Esophagus squamous epithelium (tissue), 5 donors: ENCODE measurements at places on chromosomes 12 and 14.
A peak's percentile ranks its signal among the peaks of the same experiment; 100 is the strongest.

GRCh38 chr14:23831596-23831995 lies 122.0 kb upstream of the DHRS4 start:
- no peak overlapping the region for H3K27ac ChIP-seq
- no peaks in the 10 kb centered on the region for H3K36me3 ChIP-seq
- no peak for DNase-seq
- H3K4me1 ChIP-seq = no peaks in the 10 kb centered on the region

DNA sequence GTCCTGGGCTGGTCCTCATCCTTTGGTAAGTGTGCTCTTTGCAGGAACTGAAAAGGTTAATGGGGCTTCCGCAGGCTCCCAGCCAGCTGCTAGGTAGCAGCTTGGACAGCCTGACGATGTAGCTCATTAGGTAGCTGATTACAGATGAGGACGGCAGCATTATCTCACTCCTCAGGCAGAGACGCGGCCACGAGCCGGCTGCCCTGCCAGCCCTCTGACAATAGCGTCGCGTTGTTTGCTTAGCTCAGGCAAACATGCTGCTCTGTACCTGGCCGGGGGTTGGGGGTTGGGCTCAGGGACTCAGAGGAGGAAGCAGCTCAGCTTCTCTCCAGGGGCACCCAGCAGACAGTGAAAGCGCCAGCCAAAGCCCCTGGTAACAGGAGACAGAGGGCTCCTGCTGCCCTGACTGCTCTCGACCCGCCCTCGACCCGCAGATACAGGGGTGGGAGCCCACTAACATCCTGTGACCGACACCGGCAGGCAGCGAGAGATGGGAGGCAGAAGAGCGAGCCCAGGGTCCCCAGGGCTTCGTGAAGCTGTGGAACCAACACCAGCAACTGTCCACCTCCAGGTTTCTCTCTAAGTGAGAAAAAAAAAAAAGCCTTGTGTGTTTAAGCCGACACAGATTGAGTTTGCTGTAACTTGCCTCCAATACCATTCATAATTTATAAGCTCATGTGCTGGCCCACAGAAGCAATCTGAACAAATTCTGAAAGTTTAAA lies 53.4 kb upstream of the DLK1 start:
- no peak for DNase-seq
- H3K27me3 ChIP-seq = no peaks in the 10 kb centered on the region
- H3K27ac ChIP-seq = no peak overlapping the region
- H3K36me3 ChIP-seq = no peaks in the 10 kb centered on the region
- peaks cover 21% of the 10 kb centered on the region for H3K4me1 ChIP-seq
- H3K4me3 ChIP-seq = no peak overlapping the region

GRCh38 chr12:57604454-57604991 lies at the start of gene DTX3:
DTX3 (plus strand) TSS chr12:57604824; CDS start chr12:57606518, 1,694 bp downstream.
- peaks cover 21% of the 10 kb centered on the region for H3K4me1 ChIP-seq

GRCh38 chr12:130686511-130686991 lies 29.5 kb downstream of the RIMBP2 start:
- H3K27me3 ChIP-seq = no peaks in the 10 kb centered on the region
- no peaks in the 10 kb centered on the region for H3K4me1 ChIP-seq
- H3K36me3 ChIP-seq = no peaks in the 10 kb centered on the region
- no peak overlapping the region for H3K27ac ChIP-seq
- DNase-seq = no peak

GRCh38 chr12:59620326-59620725 lies 24.5 kb downstream of the SLC16A7 start:
- H3K4me3 ChIP-seq = peak overlapping the region; percentile 7
- H3K27me3 ChIP-seq = no peaks in the 10 kb centered on the region
- no peak overlapping the region for H3K27ac ChIP-seq
- no peak for DNase-seq

- H3K4me1 ChIP-seq = no peaks in the 10 kb centered on the region
- H3K27me3 ChIP-seq = no peaks in the 10 kb centered on the region
- no peak overlapping the region for H3K4me3 ChIP-seq
- H3K27ac ChIP-seq = no peak overlapping the region
- no peak for DNase-seq
- H3K36me3 ChIP-seq = peaks cover 10% of the 10 kb centered on the region
These were observed 170.6 kb downstream of the TMTC2 start for GRCh38 chr12:82857276-82857675.

GRCh38 chr14:25349269-25349668 lies 299.3 kb upstream of the STXBP6 start:
- H3K27ac ChIP-seq = no peak overlapping the region
- no peaks in the 10 kb centered on the region for H3K4me1 ChIP-seq
- H3K36me3 ChIP-seq = no peaks in the 10 kb centered on the region
- DNase-seq = no peak
- no peaks in the 10 kb centered on the region for H3K27me3 ChIP-seq
- no peak overlapping the region for H3K4me3 ChIP-seq

- H3K27me3 ChIP-seq = no peaks in the 10 kb centered on the region
- no peak overlapping the region for H3K27ac ChIP-seq
- no peak for DNase-seq
- no peak overlapping the region for H3K4me3 ChIP-seq
- H3K36me3 ChIP-seq = no peaks in the 10 kb centered on the region
- peaks cover 20% of the 10 kb centered on the region for H3K4me1 ChIP-seq
These were observed 230.5 kb downstream of the AKAP6 start for GRCh38 chr14:32559590-32559989.

DNA sequence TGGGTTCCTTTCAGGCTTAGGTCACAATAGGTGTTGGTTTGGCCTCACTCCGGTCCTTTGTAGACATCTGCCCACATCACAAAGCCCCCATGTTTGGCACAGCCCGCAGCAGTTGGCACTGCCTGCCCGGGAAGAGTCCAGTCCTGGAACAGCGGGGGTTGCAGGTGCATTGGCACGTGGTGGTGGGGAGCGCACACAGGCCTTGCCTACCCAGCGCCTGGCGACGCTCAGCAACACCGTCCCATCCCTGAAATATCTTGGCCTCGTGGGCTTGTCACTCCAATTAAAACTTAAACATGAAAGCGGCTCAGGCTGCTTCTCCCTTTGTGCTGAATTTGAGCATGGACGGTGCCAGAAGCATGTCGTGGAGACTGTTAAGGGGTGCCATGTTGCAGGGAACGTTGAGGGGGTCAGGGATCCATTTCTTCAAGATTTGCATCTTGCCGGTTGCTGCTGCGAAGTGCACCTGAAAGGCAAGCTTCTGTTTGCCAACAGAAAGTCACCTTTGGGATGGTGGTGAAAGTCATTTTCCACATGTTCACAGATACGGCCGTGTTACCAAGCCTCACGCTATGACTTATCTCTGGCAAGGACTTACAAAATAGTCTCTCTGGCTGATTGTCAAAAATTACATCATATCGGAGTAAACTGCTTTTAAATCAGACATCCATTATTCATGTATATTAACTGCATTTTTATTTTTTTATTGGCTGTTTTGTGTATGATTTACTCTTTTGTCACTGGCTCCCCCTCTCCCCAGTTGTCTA lies 91.5 kb downstream of the FBXW8 start:
- H3K36me3 ChIP-seq = peaks cover 59% of the 10 kb centered on the region
- H3K4me3 ChIP-seq = no peak overlapping the region
- no peaks in the 10 kb centered on the region for H3K4me1 ChIP-seq
- no peak for DNase-seq
- no peaks in the 10 kb centered on the region for H3K27me3 ChIP-seq

- H3K27me3 ChIP-seq = no peaks in the 10 kb centered on the region
- no peak overlapping the region for H3K4me3 ChIP-seq
- H3K4me1 ChIP-seq = no peaks in the 10 kb centered on the region
- H3K36me3 ChIP-seq = no peaks in the 10 kb centered on the region
- DNase-seq = no peak
These were observed 54.9 kb upstream of the NUDT4 start for GRCh38 chr12:93322784-93323183.

GRCh38 chr14:100159094-100159864 lies at the start of gene DEGS2:
DEGS2 (minus strand) TSS chr14:100159645; CDS start chr14:100159587, 58 bp downstream.
- peaks cover 19% of the 10 kb centered on the region for H3K4me1 ChIP-seq
- DNase-seq = no peak
- H3K27me3 ChIP-seq = no peaks in the 10 kb centered on the region
- peak within 1 kb of the TSS; percentile 66 for H3K4me3 ChIP-seq

DNA sequence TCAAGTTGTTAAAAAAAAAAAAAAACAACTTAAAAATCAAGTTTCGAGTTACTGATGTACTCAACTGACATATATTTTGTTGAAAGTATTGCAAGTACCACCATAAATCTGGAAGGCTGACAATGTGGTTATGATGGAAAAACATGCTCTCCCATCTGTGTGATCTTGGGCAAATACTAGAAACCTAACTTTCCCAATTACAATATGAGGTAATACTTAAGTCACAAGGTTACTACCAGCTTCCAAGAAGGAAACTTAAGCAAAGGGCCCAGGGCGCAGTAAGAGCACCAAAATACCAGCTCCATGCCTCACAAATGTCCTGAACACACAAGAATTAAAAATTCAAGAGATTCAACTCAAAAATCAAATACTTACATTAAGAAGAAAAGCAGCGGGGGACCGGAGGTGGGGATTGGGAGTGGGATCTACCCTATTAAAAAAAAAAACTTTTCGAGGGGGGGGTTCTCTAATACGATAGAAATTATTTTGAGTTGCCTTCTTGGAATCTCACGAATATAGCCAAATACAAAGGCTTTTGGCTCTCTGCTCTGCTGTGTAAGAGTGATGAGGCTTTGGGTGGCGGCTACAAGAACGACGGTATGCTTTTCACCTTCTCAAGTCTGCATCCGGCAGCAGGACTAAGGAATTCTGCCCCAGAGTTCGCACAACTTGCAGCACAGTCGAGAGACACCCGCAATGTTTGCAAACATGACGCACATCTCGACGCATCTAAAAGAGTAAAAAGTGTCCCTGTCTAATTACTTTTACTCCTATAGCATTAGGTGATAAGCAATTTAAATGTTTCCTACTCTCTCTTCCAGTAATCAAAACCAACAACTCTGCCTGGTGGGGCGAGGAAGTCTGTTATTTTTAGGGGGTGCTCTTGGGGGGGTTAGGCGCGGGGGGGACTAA lies 1.1 kb downstream of the SAV1 start:
- H3K4me3 ChIP-seq = peak overlapping the region; percentile 81
- no peak for DNase-seq
- H3K4me1 ChIP-seq = no peaks in the 10 kb centered on the region
- peak overlapping the region; percentile 91 for H3K27ac ChIP-seq
- H3K27me3 ChIP-seq = no peaks in the 10 kb centered on the region
- H3K36me3 ChIP-seq = no peaks in the 10 kb centered on the region

- H3K27ac ChIP-seq = no peak overlapping the region
- H3K4me1 ChIP-seq = no peaks in the 10 kb centered on the region
- DNase-seq = no peak
- no peak overlapping the region for H3K4me3 ChIP-seq
These were observed 69.0 kb downstream of the WDR20 start for GRCh38 chr14:102208741-102209140.

- peaks cover 15% of the 10 kb centered on the region for H3K4me1 ChIP-seq
- H3K36me3 ChIP-seq = no peaks in the 10 kb centered on the region
- DNase-seq = no peak
These were observed 146.6 kb upstream of the PLEKHG7 start for GRCh38 chr12:92556141-92556540.

DNA sequence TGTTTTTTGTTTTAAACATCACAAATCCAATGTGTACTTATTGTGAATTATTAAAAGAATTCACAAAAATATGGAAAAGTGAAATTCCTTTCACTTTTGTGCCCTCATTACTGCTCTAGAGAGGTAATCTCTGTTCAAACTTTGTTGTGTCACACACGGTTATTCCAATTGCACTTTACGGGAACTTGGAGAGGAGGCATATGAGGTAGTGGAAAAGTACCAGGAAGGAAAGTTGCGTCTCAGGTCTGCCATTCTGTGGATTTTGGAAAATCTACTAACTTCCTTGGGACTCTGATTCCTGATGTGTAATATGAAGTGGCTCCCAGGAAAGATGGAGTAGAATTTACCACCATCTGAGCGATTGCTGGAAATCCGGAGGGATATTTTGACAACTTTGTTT lies 90.9 kb upstream of the DCN start:
- DNase-seq = no peak
- peak overlapping the region; percentile 68 for H3K27ac ChIP-seq
- no peaks in the 10 kb centered on the region for H3K36me3 ChIP-seq
- peaks cover 63% of the 10 kb centered on the region for H3K4me1 ChIP-seq

DNA sequence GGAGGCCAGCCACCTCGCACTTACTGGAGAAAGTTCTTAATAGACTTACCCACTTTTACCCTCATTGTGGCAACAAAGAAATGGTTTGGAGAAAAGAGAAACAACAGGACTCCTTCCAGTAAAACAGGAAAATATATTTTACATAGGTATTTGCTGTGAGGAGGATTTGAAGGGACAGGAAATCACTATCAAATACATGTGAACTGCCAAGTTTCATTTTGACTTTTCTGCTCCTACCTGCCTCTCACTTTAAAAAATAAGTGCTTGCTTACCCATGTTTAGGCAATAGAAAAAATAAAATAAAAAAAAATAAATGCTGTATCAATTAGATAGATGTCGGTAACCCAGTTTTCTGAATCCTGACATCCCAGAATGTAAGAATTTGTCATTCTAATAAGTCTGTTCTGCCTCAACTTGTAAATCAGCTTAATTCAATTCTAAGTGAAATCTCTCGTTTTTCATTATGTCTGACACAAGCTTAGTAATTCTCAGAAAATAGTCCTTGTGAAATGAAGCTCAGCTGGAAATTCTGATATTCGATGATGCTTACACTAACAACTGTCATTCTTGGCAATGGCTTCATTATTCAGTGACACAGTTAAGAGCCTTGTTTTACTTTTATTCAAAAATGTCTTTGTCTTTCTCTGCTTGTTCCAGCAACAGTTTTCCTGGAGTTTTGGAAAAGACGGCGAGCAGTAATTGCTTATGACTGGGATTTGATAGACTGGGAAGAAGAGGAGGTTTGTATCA lies 131.3 kb downstream of the SLC5A8 start:
- no peak for DNase-seq
- H3K27me3 ChIP-seq = no peaks in the 10 kb centered on the region
- no peak overlapping the region for H3K27ac ChIP-seq

DNA sequence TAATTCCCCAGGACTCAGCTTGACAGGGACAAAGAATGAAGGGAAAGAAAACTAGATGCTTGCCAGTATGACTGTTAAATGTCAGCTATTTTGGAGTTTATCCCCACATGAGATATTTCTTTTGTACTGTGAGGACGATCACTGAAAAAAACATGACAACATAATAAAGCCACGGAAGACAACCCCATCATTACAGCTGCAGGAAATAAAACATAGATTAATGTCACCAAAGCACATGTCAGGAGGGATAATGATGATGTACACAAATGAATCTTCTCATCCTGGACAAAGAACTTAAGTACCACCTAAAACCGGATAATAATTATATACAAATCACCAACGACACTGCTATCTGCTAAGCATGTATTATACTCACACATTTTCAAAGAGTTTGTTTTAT lies 84.6 kb upstream of the GRIP1 start:
- H3K27ac ChIP-seq = no peak overlapping the region
- H3K36me3 ChIP-seq = no peaks in the 10 kb centered on the region
- no peaks in the 10 kb centered on the region for H3K27me3 ChIP-seq

DNA sequence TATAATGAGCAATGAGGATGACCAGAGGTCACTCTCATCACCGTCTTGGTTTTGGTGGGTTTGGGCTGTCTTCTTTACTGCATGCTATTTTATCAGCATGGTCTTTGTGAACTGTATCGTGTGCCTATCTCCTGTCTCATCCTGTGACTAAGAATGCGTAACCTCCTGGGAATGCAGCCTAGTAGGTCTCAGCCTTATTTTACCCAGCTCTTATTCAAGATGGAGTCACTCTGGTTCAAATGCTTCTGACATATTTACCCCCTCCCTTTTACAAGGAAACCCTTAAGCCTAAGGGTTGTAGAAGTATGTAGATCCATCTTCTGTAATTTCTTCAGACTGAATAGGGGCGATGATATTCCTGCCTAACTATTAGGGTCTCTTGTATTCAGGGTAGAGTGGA lies 8.4 kb downstream of the IFI27L1 start:
- DNase-seq = no peak
- no peaks in the 10 kb centered on the region for H3K27me3 ChIP-seq
- no peak overlapping the region for H3K4me3 ChIP-seq
